Stimulated activated CD8-positive, alpha-beta memory T cell treated with anti-CD3 and anti-CD28 coated beads, Interleukin-15, amount 100 ng/mL, for 24 hours (primary cell): ENCODE measurements at places on chromosomes 2 and 18.

- DNase-seq = no peak
Measured at GRCh38 chr2:176961775-176962619, 250.6 kb upstream of the HNRNPA3 start.

DNA sequence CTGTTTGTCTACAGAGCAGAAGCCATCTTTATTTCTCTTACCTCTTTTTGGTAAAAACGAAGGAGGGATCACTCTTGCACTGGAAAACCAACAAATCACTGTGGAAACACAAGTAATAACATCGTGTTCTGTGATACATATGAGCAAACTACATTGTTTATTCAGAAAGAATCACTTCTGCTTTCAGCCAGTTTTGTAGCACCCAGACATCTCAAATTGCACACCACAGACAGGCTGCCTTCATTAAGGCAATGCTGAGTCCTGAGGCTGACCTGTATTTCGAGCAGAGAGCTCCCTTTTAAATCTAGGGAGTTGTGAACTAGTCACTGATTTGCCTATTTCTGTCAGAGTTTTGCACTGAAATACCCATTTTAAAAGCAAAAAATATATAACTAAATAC, 1003.2 kb upstream of the FAM98A start:
- DNase-seq = no peak

DNA sequence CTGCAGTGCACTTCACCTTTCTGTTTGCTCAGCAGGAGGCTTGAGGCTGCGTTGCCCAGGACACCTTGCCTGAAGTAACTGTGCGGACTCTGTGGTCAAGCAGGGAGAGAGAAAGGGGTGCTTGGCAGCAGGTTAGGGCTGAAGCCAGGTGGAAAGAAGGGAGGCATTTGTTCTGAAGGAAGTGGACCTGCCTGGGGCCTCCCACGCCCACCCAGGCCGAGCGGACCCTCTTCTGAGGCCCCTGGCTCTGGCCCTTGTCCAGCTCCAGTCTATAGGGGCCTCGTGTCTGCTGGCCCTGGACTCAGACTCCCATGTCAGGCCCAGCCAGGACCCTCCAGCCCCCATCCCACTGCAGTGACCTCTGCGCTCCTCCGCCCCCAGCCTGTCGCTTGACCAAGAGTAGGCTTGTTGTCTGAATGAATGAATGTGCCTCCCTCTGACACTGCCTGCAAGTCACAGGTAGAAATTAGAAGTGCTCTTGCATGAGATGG, 2.5 kb downstream of the SNED1 start:
- no peak for DNase-seq

- no peak for DNase-seq
Measured at GRCh38 chr2:20553580-20553979, 97.3 kb downstream of the HS1BP3 start.

DNA sequence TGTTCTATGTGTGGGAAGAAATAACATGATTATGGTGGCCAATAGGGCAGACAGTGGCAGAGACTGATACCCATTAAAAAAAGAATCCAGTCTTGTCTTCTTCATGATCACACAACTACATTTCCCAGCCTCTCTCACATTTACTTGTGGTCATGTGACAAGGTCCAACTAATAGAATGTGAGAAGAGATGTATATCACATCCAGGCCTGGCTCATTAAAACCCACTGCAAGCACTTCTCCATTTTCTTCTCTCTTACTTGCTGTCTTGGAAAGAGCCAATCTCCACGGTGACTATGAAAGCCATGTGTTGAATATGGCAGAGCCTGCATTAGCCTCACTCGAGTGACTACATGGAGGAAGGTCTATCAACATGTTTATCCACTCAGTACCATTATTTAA, 306.2 kb upstream of the ZEB2 start:
- DNase-seq = no peak

DNA sequence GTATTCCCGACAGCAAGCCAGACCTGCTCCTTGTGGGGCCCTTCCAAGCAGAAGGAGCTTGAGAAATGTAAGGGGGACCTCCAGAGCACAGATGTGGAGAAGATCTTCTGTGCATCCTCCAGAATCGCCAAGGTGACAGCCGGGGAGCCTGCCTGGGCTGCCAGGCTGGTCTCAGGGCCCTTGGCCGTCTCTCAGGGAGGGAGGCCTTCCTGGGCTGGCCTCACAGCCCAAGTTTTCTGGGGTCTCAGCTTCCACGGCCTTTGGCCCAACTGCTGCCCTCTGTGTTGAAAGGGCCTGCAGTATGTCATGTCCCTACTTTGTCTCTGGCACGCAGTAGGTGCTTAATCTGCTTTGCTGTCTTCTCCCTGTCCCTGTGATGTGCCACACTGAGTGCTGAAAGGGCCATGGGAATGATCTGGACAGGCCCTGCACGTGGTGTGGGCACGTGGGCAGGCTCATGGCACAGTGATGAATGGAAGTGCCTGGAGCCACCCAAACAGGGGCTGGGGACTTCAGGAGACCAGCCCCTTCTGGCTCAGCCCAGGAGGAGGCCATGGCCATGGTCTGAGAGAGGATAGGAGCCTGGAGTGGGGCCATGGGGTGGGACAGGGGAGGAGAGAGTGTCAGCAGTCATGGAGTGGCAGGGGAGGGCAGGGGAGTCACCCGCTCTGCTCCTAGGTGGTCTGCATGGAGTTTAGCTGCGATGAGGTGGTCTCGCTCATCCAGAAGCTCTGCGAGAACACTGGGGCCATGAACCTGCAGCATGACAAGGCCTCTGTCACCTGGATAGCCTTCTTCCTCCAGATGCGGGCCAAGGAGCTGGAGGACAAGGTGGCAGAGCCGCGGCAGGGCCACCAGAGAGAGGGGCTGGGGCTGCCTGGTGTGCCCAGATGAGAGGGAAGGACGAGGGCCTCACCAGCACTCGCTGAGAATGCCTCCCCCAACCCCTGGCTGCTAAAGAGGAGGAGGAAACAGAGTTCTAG, 35.4 kb downstream of the HJURP start:
- no peak for DNase-seq

DNA sequence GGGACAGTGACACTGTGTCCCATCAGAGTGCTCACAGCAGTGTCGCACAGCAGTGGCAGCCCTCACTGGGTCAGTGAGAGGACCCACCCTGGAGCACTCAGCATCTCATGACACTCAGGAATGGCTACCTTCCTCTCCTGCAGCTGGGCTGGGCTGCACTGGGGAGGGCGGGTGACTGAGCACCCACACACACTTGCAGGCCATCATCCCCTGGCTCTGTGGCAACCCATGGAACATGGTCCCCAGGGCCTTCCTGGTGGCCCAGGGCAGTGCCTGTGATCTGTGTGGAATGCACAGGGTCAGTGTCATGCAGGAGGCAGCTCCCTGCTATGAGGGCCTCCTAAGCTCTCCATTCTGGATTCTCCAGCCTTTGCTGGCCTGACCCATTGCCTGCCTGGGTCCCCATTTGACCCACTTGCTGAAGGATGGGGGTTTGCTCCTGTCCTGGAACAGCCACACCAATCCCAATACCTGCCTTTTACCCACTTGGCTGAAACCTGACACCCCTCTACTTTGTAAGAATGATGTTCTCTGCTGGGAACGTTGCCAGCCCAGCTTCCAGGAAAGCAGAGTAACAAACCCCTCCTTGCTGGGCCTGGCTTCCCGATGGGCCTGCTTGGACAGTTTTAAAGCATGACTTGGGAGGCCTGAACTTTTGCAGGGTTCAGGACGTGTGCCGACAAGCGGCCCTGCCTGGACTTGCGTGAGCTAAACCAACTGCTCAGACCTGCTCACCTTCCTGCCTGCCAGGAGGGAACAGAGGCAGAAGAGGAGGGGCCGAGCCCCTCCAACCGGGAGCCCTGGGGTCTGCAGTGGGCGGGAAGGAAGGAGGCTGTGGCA, 13.7 kb downstream of the HS6ST1 start:
- no peak for DNase-seq

DNA sequence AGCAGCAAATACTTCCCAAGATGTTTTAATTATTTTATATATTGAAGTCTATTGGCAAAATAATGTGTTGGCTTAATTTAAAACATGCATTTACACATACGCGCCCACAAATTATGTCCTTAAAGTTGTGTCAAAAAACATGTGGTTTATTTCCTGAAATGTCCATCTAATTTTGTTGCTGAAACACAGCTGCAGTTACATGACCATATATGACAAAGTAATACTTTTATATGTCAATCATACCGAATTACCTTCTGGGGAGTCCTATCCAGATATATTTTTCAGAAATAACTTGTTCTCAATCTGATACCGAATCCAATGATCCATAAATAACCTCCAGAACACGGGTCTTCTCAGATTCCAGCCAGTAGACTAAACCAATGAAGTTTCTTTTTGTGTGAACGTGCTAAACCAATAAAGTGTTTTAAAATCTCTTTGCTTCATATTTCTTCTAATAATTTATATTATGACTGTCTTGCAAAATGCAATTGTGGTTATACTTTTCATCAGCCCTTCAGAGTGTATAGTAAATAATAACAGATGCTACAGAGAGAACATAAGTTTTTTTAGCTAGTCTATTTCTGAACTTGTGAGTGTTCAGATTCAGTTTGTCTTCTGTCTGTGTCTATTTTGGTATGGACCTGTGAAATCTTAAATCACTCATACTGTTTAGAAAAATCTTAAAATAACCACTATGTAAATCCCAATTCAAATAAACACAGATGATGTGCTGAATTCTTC, 2.4 kb downstream of the SCG2 start:
- DNase-seq = no peak

GRCh38 chr18:34467058-34467457, 242.3 kb upstream of the NOL4 start:
- no peak for DNase-seq

DNA sequence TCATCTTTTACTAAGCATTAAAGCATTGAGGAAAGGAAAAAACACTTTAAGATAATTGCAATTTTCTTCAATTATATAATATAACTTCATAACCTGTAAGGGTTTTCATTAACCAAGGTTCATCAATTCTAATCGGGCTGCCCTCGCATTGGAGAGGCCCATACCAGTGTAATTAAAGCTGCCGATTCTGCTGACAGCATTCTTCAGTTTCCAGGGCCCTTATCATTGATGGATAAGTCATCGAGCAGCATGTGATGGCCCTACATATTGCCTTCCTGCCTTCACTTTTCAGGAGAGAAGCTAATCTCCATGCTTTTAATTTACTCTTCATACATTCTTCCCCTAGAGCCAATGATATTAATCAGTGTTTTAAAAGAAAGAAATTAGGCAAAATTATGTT, 92.0 kb downstream of the NCKAP5 start:
- DNase-seq = no peak

GRCh38 chr18:22169011-22169888, at the start of gene GATA6:
TSS of gene GATA6 (plus strand) at chr18:22169589. CDS start at chr18:22171145, 1,556 bp downstream.
- DNase-seq = no peak

GRCh38 chr18:987325-988186, 82.9 kb downstream of the ADCYAP1 start:
- no peak for DNase-seq

DNA sequence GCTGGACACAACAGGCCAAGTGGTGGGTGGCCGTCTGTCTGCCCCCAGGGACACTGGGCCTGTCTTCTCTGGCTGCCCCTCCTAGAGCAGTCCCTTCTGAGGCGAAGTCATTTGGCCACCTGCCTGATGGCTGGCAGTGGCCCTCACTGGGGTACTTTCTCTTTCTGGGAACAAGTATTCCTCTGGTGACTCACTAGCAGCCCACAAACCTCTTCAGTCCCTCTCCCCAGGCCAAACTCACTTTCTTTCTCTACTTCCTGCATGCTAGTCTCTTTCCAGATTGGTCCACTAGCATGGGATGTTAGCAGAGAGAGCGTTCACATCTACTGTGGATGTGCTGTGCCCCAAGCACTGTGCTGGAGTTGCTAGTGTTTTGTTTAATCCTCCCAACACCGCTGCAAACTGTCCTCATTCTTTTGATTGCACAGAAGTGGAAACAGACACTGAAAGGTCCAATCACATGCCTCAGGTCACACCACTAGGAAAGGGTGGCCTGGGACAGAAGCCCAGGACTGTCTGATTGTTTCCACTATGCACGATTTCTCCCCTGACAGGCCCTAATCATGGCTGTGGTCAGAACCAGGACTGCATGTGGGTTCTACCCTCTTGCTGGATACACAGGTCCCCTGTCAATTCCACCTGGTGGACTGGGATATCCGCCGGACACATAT, 5.2 kb downstream of the DYSF start:
- no peak for DNase-seq

DNA sequence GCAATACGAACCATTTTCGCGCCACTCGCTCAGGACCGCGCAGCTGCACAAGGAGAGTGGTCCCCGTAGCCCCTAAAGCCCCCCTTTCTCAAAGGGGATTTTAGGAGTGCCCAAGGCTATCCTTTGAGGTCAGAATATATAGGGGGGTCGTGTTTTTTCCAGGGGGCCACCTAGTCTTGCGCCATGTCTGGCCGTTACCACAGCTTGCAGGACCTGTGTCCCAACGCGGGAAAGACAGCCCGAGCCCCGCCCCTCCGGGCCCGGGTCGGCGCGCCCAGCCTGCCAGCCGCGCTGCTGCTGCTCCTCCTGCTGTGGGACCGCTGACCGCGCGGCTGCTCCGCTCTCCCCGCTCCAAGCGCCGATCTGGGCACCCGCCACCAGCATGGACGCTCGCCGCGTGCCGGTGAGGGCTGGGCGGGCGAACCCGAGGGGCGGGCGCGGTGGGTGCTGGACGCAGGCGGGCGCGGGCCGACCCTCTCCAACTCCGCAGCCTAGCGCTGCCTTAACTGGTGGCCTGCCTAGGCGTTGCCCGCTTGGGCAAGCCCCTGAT, at the start of gene CDCA7:
Gene CDCA7 (plus strand): TSS at position 291 of the 550 bp plus-strand sequence. CDS start 92 bp downstream, at position 383.
- peak; percentile 37 for DNase-seq

GRCh38 chr2:6454286-6454990, 411.3 kb downstream of the CMPK2 start:
- DNase-seq = no peak

DNA sequence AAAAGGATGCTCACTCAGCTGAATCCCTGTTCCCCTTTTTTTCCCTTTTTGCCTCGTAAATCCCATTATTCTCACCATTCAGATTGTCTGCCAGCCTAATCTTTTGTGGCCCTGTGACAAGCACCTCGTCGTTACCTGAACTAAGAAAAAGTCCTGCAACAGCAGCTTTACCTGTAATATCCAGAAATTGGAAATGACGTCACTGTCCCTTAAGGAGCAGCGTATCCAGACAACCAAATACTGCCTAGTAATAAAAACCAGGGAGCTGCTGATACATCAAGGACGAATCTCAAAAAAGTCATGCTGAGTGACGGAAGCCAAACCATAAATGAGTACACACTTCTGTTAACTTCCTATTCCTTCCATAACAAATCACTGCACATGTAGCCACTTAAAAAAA, 694.9 kb downstream of the GALR1 start:
- no peak for DNase-seq

DNA sequence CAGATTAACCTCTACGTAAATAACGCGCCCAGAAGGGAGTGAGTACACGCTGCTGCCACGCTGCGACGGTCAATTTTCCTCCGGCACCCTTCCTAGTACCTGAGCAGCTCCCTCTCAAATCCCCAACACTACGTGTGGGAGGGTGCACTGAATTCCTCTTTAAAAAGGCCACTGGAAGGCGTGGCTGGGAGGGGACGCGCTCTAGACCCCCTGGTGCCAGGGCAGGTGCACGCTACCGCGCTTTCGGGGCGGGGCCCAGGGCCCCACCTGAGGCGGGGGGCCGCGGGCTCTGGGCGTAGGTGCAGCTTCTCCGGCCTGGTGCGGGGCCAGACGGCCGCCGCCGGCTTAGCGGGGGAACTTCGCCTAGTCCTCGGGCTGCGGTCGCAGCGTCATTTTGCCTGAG, 668 bp upstream of the ANKRD12 start:
- no peak for DNase-seq
